ENCODE measurements at places on chromosomes 11 and 22. TPM values are rescaled to one million over a fixed set of nuclear protein-coding genes. Genes with fewer than 3 reads are reported as not detected.

Gene BTG4
- not detected for total RNA-seq

Gene HTR3B
- total RNA-seq = not detected

Gene OR8D1
- not detected for total RNA-seq

Gene CLTCL1
- total RNA-seq = 21.7 TPM

Gene OR51B2
- total RNA-seq = not detected

Gene SYT7
- 25.2 TPM for total RNA-seq

Gene GAL3ST1
- total RNA-seq = not detected

Gene DEFB131B
- total RNA-seq = not detected

Gene SLC25A45
- 3.9 TPM for total RNA-seq

Gene TEX12
- not detected for total RNA-seq

Gene CEP126
- 4.3 TPM for total RNA-seq

Gene MAP4K2
- total RNA-seq = 6.8 TPM

Gene TBX1
- total RNA-seq = not detected

Gene KDELR3
- 11.5 TPM for total RNA-seq

Gene ESAM
- 0.19 TPM for total RNA-seq

Gene OR51I1
- total RNA-seq = not detected

Gene CBL
- total RNA-seq = 45.7 TPM

Gene BCO2
- 0.93 TPM for total RNA-seq

Gene MMP11
- total RNA-seq = not detected

Gene IGLL5
- total RNA-seq = not detected
